ENCODE measurements at places on chromosomes 7 and 10.
A peak's percentile ranks its signal among the peaks of the same experiment; 100 is the strongest.

- DNase-seq: no peak
These were observed 995.5 kb upstream of the C7orf33 start for GRCh38 chr7:147595042-147595441.

DNA sequence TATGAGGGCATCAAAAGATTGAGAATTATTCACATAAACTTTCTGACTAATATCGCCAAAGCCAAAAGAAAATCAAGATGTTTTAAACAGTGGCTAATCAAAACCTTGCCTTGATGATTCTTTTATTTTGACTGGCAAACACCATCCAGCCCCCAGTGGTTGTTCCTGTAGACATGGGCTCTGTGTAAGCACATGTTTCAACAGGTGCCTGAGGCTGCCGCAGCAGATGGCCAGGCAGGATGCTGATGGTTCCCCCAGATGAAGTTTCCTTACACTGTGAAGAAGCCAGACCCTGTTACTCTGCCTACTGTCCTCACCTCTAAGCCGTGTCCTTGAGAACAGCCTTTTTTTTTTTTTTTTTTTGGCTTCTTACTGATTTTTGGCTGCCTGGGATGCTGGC lies 146.5 kb downstream of the RAB11FIP2 start:
- no peak for DNase-seq

DNA sequence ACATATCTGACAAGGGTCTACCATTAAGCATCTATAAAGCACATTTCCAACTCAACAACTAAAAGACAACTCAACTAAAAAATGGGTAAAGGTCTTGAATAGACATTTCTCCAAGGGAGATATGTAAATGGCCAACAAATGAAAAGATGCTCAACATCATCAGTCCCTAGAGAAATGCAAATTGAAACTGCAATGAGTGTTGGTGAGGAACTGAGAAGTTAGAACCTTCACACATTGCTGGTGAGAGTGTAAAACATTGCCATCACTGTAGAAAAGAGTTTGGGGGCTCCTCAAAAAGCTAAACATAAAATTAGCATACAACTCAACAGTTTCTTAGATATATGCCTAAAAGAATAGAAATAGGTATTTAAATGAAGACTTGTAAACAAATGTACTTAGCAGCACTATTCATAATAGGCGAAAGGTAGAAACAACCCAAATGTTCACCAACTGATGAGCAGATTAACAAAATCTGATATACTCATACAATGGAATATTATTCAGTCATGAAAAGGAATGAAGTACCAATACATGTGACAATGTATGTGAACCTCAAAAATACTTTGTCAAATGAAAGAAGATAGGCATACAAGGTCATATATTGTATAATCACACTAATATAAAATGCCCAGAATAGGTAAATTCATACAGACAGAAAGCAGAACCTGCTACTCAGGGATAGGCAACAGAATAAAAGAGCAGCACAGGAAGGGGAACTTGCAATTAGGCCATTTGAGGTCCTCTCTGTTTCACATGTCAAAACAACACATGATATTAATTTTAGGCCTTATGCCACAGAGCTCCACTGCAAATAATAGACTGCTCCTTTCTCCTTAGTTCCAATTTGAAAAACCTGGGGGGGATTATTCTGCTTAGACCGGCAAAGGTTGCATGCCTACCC lies 10.6 kb upstream of the LRRC72 start:
- DNase-seq: no peak

DNA sequence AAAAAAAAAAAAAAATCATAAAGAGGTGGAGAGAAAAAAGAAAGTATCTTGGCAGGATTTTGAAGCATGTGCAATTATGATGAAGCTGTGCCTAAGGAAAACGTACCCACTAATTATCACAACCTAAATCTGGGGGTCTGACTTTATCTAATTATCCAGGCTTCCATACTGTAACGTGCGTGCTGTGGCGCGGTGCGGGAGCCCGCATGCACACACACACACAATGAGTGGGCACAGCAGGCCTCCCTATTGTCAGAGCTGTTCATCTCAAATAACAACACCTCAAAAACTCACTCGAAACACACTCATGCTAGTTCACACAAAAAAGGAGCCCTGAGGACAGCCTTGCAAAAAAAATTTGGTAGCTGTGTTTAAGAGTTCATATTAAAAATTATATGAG lies 31.9 kb downstream of the BEND7 start:
- no peak for DNase-seq

DNA sequence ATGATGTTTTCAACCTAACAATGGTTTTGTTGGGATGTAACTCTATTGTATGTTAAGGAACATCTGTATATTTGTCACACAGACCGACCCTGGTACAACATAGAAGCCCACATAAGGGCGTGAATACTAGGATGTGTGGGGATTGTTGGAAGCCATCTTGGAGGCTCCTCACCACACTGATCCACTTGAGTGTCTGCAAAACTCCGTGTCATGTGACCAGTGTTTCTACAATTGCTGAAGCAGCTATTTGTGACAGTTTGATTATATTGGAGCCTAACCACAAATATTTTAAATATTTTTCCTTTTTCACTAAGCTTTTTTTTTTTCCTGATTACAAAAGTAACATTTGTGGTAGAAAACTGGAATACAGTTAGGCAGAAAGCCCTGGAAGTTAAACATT lies 27.9 kb downstream of the RALA start:
- no peak for DNase-seq

DNA sequence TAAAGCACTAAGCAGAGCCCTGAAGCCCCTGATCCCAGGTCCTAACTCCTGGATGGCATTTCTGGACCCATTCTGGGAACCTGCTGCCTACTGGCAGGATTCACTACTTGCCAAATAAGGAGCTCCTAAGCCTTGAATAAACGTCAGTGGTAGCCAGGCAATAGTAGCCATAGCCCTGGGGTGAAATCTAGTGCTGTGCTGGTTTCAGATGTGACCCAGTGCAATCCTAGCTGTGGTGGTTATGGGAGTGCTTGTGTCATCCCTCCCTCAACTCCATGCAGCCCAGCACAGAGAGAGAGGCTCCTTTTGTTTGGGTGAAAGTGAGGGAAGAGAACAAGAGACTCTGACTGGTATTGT lies 43.7 kb downstream of the PCLO start:
- no peak for DNase-seq

- DNase-seq: no peak
These were observed 713 bp downstream of the LZTS2 start for GRCh38 chr10:101000127-101000914.

DNA sequence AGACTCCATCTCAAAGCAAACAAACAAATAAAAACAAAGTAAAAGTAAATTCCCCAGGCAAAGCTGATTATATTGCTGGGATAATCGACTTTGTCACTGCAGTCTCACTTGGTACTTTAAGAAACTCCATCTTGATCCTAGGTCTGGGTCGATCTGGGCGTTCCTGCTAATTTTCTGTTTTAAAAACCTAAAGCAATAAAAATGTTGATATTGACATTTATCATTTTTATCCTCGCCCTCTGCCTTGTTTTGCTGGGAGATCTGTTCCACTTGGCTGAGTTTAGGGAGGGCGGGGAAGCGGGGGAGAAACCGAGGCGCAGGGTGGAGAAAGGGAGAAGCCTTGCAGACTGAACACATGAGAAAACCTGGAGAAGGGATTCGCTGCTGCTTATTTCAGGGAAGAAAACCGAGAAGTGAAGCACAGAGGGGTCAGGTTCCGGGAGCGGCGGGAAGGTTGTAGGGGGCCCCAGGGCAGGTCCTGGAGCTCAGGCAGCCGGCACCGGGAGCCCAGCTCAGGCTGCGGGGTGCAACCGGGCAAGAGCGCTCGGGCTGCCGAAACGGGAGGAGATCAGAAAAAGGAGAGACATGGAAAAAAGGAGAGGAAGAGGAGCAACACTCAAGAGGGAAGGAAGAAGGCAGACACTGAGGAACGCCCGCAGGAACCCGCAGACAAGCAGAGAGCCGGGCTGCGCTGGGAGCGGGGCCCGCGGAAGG lies 27.3 kb upstream of the KMT2C start:
- DNase-seq: peak; percentile 93

GRCh38 chr7:151777908-151778670 lies 98.8 kb downstream of the PRKAG2 start:
- no peak for DNase-seq
